ENCODE measurements at places on chromosomes 16 and 17.

- DNase-seq = peak; percentile 22
These were observed 20.0 kb downstream of the ST6GALNAC1 start for GRCh38 chr17:76623271-76624146.

GRCh38 chr17:15095935-15096334, 169.2 kb downstream of the PMP22 start:
- no peak for DNase-seq

GRCh38 chr17:68443972-68444464, 13.3 kb downstream of the WIPI1 start:
- no peak for DNase-seq

- DNase-seq = peak; percentile 22
These were observed 664 bp downstream of the HBQ1 start for GRCh38 chr16:180681-181564.

GRCh38 chr16:89326721-89327120, 109.2 kb downstream of the ZNF778 start:
- no peak for DNase-seq

DNA sequence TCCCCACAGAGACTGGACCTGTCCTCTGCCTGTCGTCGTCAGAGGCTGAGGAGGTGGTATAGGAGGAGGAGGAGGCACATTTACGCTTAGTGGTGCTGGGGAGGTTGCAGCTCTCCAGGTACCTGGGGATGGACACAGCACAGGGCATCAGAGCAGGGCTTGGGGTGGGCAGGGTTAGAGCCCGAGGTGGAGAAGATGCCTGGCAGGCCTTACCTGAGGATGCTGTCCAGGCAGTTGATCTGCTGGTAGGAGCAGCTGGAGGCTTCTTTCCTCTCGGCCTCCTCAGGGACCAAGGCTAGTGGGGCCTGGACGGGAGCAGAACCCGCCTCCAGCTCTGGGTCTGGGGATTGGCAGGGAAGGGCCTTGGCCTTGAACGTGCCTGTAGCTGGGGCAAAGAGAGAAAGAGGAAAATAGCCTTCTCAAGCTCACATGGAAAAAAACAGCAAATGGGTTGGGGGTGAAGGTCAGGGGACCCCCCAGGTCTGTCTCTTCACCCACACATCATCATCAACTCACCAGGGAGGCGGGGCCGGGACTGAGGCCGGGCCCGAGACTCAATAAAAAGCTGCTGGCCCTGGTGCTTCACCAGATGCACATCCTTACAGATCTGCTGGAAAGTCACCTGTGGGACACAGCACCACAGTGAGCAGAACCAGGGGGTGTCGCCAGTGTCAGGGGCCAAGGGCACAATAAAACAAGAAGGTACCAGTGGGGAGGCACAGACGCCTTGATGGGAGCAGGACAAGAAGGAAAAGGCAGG, 5.6 kb downstream of the PER1 start:
- no peak for DNase-seq

DNA sequence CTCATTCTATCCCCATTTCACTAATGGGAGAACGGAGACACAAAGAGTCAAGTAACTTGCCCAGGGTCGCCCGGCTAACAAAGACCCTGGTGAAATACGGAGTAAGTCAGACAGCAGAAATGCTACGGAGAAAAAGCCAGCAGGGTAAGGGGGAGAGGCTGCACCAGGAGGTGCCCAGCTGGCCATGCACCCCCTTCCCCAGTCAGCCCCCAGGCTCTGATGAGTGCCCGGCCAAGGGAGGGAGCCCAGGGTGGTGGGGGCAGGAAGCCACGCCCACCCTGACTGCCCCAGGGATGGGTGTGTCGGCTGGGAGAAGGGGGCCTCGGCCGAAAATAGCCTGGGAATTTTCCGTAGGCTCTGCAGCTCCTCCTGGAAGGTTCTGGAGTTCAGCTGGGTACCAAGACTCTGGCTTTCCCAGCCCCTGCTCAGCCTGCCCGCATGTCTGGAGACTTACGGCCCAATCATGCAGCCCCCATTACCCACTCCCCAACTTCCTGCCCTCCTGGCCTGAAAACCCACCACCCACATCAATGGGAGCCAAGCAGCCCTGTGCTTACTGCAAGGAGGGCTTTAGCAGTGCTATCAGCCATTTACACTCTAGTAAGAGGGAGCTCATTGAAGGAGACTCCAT, 4.2 kb downstream of the CARHSP1 start:
- DNase-seq = no peak

All from SW 1271 (cell line).